ENCODE measurements at places on chromosomes 5 and 9.

- DNase-seq, result no peak
Observed at GRCh38 chr9:4812858-4813257, 20.1 kb downstream of the RCL1 start.

DNA sequence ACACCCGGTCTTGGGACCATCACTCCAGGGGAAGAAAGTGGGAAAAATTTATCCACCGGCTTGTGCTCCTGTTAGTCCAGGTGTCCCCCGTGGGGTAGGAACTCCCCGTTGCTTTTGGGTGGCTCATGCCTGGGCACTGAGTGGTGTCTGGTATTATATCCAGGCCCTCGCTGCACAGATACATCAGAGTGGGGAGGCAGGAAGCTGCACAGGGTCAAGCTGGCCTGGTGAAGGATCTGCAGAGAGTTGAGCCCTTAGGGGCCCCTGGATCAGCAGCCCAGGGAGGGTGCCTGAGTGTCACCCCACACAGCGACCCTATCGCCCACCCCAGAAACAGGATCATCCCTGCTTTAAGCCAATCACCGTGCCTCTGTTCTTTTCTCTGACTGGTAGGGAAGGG is 24.4 kb upstream of the COL5A1 start:
- peak; percentile 40 for DNase-seq

DNA sequence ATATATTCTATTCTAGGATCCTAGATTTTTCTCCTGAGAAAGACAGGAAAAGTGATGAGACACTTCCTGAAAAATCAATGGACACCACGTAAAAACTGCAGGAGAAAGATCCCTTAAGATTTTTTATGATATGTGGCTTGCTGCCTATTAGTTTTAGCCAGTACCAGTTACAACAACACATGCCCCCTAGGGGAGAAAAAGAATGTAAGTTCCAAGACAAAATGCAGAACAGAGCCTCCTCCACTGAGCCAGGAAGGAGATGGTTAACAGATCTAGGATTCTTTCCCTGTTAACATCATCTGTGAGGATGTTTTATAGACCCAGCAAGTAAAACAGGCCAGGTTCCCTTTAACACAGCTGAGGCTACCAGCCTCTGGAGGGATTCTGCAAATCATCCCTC is 574.7 kb downstream of the TLE4 start:
- DNase-seq, result no peak

DNA sequence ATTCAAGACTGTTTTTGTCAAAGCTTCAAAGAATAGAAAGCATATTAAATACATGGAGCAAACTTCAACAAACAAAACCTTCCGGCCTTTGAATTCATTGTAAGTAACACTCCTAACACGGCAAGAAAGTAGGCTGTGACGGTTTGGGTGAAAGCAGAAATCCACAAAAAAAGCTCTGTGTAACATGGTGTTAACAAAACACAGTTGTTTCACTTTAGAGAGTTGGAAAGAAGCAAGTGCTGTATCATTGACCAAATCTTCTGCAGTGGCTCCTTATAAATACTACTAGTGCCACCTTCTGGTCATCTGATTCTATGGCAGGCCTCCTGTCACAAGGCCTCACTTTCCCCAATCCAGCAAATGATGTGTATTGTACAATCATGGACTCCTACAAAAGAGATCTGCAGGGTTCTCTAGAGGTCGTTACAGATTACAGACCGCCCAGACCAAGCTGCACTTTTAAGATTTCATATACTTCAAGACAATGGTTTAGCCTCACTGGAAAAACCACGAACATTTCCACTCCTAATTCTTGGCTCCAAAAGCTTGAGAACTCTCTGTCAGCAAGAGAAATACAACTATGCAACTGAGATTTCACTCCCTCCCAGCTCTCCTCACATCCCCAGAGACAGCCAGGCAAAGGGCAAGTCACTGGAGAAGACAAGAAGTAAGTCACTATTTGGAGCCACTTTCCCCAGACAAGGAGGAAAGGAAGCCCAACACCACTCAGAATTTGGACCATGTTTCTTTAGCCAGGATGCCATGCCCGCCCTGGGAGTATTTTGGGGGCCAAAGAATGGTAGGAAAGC is 196.2 kb downstream of the DTWD2 start:
- no peak for DNase-seq

- DNase-seq, result no peak
Observed at GRCh38 chr9:138003485-138004190, 126.1 kb downstream of the CACNA1B start.

DNA sequence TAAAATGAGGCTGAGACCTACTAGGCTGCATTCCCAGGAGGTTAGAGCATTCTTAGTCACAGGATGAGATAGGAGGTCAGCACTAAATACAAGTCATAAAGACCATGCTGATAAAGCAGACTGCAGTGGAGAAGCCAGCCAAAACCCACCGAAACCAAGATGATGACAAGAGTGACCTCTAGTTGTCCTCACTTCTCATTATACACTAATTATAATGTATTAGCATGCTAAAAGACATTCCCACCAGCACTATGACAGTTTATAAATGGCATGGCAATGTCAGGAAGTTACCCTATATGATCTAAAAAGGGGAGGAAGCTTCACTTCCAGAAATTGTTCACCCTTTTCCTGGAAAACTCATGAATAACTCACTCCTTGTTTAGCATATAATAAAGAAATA is 88.6 kb downstream of the PLPPR1 start:
- DNase-seq, result no peak

GRCh38 chr9:116599342-116599884 is 87.7 kb upstream of the TRIM32 start:
- no peak for DNase-seq

DNA sequence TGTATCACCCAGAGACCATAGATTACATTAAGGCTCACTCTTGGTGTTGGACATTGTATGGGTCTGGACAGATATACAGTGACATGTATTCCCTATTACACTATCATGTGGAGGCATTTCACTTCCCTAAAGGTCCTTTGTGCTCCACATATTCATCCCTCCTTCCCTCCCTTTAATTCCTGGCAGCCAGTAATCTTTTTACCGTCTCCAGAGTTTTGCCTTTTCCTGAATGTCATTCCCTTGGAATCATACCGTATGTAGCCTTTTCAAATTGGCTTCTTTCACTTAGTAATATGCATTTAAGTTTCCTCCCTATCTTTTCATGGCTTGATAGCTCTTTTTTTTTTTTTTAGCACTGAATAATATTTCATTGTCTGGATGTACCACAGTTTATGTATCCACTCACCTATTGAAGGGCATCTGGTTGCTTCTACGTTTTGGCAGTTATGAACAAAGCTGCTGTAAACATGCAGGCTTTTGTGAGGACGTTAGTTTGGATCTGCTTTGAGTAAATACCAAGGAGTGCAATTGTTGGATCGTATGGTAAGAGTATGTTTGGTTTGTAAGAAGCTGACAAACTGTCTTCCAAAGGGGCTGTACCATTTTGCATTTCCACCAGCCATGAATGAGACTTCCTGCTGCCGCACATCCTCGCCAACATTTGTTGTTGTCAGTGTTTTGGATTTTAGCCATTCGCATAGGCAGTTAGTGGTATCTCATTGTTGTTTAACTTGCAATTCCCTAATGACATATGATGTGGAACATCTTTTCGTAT is 122.1 kb upstream of the SMIM23 start:
- DNase-seq, result no peak

DNA sequence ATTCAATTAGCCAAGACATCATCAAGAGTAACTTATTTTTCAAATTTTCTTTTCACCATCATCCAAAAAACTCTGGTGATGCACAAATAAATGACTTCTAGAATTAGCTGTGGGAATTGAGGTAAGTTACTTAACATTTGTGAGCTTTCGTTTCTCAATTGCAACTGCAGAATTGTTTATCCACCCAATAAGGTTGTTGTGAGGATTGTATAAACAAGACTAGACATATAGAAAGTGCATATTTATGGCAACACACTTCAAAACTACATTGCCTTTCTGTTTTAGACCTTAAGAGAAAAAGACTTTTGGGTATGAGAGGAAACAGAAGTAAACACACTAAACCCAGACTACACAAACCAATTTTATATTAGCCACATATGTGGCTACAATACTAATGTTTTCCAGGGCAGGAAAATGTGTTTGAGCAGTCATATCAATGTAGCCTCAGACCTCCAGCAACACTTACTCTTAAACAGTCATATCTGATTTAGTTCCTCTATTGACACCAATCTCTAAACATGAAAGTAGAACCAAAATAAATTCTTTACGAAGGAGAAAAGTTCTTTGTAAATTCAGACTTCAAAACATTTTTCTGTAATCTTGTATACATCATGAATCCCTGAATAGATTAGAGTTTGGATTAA is 488.0 kb upstream of the CYLC2 start:
- no peak for DNase-seq

GRCh38 chr5:148912714-148913398 is 86.4 kb downstream of the ADRB2 start:
- DNase-seq, result no peak

DNA sequence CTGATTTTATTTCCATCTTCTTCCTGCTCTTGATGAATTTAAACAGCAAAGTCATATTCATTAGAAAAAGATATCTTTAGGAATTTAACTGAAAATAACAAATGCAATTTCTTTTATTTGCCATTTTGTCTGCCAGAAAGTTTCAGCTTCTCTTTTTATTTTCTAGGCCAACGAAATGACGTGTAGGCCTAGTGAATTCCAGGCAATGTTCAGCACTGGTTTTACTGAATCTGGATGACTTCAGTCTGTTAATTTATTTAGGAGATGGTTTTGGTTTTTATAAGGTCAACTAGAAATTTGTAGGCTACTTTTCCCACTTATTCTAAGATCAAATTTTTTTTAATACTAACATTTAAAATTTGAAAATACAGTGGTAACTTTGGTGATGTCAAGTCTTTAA is 129.1 kb upstream of the VCAN start:
- no peak for DNase-seq

DNA sequence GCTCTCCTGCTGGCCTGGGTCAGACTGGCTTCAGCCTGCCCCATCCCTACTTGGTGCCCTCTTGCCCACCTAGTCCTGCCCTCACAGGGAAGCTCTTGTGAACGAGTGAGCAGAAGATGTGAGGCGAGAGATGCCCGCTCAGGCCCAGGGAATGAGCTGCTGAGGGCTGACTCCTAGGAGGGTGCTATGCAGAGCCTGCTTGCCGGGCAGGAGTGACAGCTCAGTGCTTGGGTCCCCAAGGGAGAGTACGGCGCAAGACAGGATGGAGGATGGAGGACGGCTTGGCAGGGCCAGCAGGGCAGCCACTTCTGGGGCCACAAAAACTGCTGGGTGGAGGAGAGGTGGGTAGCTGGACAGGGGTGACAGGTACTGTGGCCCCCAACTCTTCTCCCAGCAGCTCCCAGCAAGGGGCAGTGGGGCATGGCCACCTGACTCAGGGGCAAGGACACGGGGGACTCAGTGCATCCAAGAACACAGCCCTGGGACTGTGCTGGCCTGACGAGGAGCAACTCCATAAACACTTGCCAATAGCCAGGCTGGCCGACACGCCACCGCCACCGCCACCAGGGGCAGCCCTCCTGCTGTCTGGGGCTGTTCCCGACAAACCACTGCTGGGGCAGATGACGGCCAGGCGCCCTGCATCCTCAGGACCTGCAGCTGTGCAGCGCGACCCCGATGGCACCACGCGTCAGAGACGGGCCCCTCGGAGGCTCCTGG is 55.6 kb upstream of the UBAC1 start:
- DNase-seq, result no peak

GRCh38 chr5:82298668-82299067 is 20.5 kb upstream of the RPS23 start:
- DNase-seq, result no peak

DNA sequence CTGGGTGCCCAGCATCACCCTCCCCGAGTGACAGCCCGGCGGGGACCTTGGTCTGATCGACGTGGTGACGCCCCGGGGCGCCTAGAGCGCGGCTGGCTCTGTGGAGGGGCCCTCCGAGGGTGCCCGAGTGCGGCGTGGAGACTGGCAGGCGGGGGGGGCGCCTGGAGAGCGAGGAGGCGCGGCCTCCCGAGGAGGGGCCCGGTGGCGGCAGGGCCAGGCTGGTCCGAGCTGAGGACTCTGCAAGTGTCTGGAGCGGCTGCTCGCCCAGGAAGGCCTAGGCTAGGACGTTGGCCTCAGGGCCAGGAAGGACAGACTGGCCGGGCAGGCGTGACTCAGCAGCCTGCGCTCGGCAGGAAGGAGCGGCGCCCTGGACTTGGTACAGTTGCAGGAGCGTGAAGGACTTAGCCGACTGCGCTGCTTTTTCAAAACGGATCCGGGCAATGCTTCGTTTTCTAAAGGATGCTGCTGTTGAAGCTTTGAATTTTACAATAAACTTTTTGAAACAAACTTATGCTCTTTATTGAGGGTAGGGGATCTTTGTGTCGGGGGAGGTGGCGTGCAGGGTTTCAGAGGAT is 1.3 kb downstream of the GADD45G start:
- peak; percentile 79 for DNase-seq

DNA sequence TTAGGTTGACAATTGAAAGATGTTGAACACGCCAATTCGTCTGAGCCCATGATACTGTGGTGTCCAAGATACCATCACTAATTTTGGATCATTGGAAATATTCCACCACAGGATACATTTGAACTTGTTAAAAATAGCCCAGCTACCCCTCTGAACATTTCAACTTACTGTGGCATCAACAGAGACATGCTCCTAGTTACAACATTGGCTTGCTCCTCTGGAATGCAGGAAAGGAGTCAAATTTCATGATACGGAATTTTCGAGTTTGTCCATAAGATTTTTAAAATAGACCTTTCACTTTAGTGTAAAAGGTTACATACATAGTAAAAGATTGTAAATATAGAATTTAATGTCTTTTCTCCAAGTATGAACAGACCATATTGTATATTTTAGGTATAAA is 12.8 kb downstream of the SEMA5A start:
- no peak for DNase-seq

DNA sequence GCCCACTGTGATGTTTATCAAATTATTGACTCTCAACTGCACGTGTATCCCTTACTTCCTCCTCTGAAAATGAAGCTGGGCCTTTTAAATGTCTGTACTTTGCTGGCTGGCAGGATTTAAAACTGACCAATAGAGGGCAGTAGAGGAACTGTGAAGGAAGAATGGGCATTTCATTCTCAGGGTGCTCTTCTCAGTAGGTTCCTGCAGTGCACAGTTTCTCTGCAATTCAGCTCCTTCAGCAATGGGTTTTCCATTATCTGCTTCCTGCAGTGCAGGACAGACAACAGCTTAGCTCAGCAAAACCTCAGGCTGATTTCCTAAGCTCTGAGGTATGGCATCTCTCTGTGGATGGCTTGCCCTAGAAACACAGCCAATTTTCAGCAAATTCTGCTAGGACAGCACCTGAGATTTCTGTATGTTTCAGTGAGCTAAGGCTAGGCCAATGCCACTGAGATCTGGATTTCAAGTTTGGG is 298.4 kb upstream of the PRDM9 start:
- DNase-seq, result no peak

DNA sequence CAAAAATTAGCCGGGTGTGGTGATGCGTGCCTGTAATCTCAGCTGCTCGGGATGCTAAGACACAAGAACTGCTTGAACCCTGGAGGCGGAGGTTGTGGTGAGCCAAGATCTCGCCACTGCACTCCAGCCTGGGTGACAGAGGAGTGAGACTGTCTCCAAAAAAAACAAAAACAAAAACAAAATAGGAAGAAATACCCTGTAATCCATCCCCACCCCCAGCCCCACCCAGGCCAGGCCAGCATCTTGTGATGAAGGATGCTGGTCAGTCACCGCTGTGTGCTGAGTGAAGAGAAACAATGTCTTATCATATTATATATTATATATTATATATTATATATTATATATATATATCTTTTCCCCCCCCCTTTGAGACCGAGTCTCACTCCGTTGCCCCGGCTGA is 15.4 kb upstream of the CCIN start:
- no peak for DNase-seq

All from left lobe of liver (tissue), 2 donors.